Activated naive CD4-positive, alpha-beta T cell treated with anti-CD3 and anti-CD28 coated beads, Interleukin-2, amount 50 U/mL, for 72 hours (primary cell): ENCODE measurements at places on chromosomes 3 and 15.

DNA sequence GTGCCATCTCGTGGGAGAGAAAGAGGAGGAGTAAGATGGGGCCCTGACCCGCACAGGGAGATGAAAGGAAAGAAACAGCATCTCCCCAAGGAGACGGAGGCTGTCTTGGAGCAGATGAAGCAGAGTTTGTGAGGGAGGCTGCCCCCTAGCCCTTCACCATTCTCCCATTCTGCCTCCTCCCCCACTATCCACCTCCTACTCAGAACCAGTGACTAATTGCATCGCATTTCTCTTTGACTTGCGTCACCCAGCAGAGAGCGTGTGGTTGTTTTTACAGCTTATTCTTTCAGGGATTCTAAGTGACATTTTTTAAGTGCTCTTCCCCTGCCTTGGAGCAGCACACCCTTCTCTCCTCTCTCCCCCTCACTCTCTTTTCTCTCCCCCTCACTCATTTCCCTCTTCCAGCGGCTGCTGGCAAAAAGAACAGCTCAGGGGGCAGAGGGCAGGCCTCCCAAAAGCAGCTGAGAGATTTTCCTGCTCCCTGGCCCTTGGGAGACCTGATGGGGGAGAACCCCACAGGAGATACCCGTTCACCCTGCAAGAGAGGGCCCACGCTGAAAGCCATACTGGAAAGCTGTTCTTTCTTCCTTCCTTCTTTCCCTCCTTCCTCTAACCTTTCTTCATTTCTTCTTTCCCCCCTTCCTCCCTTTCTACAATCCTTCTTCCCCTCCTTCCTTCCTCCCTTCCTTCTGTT is 91.8 kb downstream of the MRPL46 start:
- no peak for DNase-seq

- no peak for DNase-seq
Observed at GRCh38 chr15:75033809-75034208, 10.4 kb downstream of the PPCDC start.

DNA sequence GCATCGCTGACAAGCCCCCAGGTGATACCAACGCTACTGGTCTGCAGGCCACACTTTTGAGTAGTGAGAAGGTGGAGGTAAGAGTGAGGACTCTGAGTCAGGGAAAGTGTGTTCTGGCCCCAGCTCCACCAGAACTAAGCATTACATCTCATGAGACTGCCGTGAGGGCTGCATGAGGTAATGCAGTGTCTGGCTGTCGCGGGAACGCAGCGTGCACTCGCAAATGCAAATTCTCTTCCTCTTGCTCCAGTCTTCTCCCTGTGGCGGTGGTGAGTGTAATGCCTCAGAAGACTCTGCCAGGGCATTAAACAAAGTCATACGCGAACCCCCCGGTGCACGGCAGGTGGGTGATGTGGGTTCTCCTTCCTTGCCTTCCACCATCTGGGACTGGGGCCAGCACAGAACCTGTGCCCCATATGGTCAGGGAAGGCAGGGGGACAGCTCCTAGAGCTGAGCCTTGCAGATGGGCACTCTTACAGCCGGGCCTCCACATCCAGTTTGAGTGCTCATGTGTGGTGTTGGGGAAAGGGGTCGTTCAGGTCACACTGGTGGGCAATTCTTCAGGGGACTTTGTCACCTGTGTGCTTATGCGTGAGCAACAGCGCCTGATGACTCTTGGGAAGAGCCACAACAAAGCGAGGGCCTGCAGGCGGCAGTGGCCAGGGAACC is 175.8 kb downstream of the XXYLT1 start:
- DNase-seq, result peak; percentile 51

DNA sequence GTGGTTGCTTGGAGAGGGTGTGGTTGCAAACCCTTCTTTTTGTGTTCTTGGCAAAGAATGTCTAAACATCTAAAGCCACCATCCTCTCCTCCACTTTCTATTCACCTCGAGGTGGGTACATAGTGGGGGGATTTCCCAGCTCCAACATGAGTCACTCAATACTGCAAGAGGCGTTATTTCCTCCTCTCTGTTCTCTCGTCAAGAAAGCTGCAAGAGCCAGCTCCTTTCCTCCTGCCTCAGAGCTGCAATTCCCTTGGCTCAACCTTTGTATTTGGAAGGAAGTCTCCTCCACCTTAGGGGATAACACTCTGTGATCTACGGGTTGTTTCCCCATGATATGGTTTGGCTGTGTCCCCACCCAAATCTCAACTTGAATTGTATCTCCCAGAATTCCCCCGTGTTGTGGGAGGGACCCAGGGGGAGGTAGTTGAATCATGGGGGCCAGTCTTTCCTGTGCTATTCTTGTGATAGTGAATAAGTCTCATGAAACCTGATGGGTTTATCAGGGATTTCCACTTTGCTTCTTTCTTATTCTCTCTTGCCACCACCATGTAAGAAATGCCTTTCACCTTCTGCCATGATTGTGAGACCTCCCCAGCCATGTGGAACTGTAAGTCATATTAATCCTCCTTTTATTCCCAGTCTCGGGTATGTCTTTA is 138.4 kb downstream of the PLCL2 start:
- peak; percentile 69 for DNase-seq

DNA sequence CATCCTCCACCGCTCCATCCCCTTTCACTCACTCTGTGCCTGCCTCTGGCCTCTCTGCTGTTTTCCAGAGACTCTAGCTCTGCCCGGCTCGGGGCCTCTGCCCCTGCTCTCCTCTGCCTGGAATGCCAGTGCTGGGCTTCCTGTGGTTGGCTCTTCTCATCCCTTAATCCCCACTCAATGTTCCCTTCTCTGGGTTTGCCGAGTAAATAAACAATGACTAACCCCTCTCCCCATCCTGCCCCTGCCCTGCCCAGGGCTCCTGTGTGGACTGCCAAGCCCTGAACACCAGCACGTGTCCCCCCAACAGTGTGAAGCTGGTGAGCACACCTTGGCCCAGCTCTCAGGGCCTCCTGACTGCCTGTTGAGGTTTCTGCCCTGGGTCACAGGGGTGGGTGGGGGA is 12.2 kb downstream of the STAB1 start:
- no peak for DNase-seq

DNA sequence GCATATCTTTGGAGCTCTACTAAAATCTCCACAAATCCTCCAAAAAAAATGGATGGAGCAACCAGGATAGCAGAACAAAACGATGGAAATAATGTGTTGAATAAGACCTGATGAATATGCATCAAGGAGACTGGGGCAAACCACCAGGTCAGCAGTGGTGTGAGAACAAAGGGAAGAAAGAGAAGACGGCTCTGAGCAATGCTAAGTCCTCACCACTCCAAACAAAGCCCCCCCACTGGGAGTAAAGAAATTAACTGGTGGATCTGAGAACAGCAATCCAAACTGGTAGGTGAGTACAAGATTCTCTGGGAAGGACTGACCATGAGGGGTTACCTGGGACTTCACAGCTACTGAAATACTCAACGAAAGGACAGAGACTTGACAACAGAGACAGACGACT is 977.3 kb downstream of the TBL1XR1 start:
- DNase-seq, result no peak

DNA sequence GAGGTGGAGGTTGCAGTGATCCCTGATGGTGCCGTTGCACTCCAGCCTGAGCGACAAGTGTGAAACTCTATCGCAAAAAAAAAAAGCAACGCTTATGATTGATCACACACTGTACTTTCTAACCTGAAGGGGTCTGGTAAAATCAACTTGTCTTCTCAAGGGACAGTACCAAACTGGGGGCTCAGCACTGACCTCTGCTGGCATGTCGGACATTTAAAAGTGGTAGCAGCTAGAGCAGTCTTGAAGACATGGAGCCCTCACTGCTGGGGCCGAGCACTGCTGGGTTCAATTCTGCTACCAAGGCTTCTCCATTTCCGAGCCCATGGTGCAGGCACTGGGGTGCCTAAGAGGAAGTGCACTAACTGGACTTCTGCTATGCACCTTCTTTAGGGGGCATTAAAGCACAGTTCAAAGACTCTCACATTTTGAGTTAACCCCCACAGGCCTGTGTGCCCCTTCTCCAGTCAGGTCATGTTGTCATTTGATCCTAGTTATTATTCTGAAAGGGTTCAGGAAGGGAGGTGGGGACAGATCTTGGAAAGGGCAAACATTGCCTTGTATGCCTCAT is 26.4 kb upstream of the LAMP3 start:
- no peak for DNase-seq
